ENCODE measurements at places on chromosomes 7 and 10.

- peaks cover 76% of the 10 kb centered on the region for H3K4me1 ChIP-seq
- peak overlapping the region; percentile 98 for H3K27ac ChIP-seq
- H3K27me3 ChIP-seq, result no peaks in the 10 kb centered on the region
- no peak overlapping the region for H3K4me3 ChIP-seq
- no peaks in the 10 kb centered on the region for H3K36me3 ChIP-seq
- DNase-seq, result peak; percentile 39
Measured at GRCh38 chr7:2760098-2760889, 72.3 kb downstream of the AMZ1 start.

DNA sequence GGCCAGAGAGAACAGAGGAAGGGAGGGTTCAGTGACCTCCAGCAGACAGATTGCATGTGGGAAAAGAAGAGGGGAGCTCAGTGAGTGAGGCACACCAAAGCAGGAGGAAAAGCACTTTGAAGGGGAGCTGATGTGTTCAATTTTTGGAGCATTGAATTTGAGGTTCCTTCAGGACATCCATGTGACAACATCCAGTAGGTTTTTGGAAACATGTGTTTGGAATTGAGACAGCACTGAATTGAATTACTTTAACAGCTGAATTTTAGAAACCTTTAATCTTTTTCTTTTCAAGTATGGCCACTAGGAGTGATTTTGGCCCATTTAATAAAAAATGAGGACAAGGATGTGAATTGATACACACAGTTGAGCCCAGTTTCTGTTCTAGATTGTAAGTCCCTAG, 101.8 kb upstream of the SEC61G start:
- no peaks in the 10 kb centered on the region for H3K27me3 ChIP-seq
- no peak for DNase-seq
- no peaks in the 10 kb centered on the region for H3K36me3 ChIP-seq
- H3K27ac ChIP-seq, result no peak overlapping the region
- H3K4me1 ChIP-seq, result no peaks in the 10 kb centered on the region
- H3K4me3 ChIP-seq, result no peak overlapping the region

- no peak overlapping the region for H3K27ac ChIP-seq
- H3K36me3 ChIP-seq, result no peaks in the 10 kb centered on the region
- H3K27me3 ChIP-seq, result no peaks in the 10 kb centered on the region
- 0 out of 2 replicates have a peak, but pooled peaks cover 4% of the 10 kb centered on the region for H3K4me1 ChIP-seq
- no peak for DNase-seq
Measured at GRCh38 chr7:90180649-90181048, 26.4 kb downstream of the STEAP1 start.

DNA sequence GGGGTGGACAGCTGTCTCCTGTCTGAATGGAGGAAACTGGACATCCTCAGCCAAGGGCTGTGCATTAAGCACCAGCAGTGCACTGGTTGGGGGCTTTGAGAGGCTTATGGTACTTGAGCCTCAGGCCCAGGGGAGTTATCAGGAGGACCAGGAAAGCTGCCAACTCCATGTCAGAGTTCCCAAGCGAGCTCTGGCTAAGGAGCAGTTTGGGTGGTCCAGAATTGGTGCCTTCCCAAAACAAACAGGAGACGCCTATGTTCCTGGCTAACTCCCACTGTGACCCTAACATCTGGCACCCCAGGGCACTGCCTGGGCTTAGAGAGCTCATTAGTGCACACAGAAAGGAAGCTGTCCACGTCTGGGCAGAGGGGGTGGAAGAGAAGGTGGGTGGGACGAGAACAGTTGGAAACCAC, 408.6 kb upstream of the NPVF start:
- DNase-seq, result no peak
- H3K36me3 ChIP-seq, result no peaks in the 10 kb centered on the region
- H3K27ac ChIP-seq, result no peak overlapping the region

DNA sequence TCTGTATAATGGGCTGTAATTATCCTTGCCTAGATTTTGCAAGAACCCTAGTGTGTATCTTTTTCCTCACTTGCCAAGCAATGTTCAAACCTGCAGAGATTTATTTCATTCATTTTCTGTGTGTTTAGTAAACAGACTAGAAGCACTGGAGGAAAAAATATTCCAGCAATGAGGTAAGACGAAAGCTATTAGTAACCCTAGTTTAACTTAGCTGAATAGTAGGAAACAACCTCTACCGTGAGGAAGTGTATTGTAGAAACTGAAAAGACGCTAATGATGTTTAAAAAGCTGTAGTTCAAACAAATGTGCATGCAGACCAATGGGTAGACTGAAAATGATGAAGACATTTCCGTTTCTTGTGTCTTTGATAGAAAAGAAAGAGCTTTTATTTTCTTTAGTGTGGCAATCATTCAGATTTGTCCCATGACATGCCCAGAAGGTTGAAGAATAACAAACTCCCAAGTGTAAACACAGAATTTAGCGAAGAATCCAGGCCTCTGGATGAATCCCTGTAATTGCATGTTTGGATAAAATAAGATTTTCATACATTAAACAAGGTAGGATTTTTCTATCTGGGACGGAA, 20.7 kb downstream of the CAV1 start:
- no peaks in the 10 kb centered on the region for H3K27me3 ChIP-seq
- H3K36me3 ChIP-seq, result peaks cover 35% of the 10 kb centered on the region
- DNase-seq, result no peak
- peak overlapping the region; percentile 82 for H3K27ac ChIP-seq

GRCh38 chr7:74093671-74094223, 10.1 kb downstream of the LIMK1 start:
- H3K4me1 ChIP-seq, result peaks cover 30% of the 10 kb centered on the region
- H3K27ac ChIP-seq, result peak overlapping the region; percentile 75
- no peaks in the 10 kb centered on the region for H3K36me3 ChIP-seq
- no peaks in the 10 kb centered on the region for H3K27me3 ChIP-seq
- no peak for DNase-seq
- H3K4me3 ChIP-seq, result no peak overlapping the region
